ENCODE measurements at places on chromosomes 3 and 15.
A peak's percentile ranks its signal among the peaks of the same experiment; 100 is the strongest.

DNA sequence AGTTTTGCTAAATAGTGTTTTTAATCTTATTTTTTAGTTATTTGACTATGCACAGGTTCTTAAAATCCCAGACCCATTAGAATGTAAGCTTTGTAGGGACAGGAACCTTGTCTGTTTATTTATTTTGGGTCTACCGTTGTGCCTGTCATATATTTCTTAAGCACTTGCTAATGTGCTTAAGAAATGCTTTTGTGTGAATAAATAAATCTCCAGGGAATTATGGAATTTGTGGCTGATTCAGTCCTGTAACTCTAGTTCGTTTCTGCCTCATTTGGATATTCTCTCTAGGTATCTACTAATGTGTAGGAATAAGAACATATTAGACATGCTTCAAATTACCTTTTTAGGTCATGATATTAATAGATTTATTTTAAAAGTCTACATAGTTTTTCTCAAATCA, 161.6 kb downstream of the LPP start:
- DNase-seq = no peak

- DNase-seq = no peak
These were observed 140.7 kb downstream of the BCHE start for GRCh38 chr3:165696496-165696895.

- no peak for DNase-seq
These were observed 2.3 kb upstream of the IDH2 start for GRCh38 chr15:90104551-90104950.

GRCh38 chr3:130939753-130940152, 45.9 kb downstream of the ATP2C1 start:
- DNase-seq = no peak

- no peak for DNase-seq
These were observed 9.3 kb upstream of the RFTN1 start for GRCh38 chr3:16522834-16523233.

- no peak for DNase-seq
These were observed 200.5 kb downstream of the GOLGA6L6 start for GRCh38 chr15:20340931-20341661.

- peak; percentile 88 for DNase-seq
These were observed 122.4 kb downstream of the THSD4 start for GRCh38 chr15:71237456-71238188.

GRCh38 chr3:177199206-177199760, 2.0 kb upstream of the TBL1XR1 start:
- no peak for DNase-seq

- DNase-seq = no peak
These were observed 225.6 kb downstream of the TIGIT start for GRCh38 chr3:114519415-114519814.

DNA sequence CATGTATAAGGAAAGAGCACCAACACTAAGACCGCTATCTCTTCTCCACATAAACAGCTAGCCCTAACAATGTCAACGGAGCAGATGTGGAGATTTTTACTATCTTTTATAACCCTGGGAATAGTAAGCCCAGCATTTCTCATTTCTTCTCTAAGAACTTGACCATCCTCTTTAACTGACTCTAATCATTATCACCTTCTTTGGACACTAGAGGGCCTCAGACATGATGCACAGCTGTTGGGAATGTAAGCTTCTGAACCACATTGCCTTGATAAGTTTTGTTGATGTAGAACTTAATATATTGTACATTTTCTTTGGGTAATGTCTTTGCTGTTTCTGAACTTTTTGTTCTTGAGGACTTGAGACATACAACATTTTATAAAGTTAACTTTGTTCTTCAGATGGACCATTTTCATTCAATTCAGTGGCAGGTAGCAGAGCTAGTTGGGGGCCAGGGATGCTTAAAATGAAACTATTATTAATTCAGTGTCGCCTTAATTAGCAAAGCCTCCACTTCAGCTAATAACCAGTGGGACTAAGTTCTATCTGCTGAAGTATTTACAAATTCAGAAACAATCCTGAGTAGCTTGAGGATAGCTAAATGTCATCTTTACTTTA, 9.6 kb upstream of the TAGLN3 start:
- peak; percentile 49 for DNase-seq

DNA sequence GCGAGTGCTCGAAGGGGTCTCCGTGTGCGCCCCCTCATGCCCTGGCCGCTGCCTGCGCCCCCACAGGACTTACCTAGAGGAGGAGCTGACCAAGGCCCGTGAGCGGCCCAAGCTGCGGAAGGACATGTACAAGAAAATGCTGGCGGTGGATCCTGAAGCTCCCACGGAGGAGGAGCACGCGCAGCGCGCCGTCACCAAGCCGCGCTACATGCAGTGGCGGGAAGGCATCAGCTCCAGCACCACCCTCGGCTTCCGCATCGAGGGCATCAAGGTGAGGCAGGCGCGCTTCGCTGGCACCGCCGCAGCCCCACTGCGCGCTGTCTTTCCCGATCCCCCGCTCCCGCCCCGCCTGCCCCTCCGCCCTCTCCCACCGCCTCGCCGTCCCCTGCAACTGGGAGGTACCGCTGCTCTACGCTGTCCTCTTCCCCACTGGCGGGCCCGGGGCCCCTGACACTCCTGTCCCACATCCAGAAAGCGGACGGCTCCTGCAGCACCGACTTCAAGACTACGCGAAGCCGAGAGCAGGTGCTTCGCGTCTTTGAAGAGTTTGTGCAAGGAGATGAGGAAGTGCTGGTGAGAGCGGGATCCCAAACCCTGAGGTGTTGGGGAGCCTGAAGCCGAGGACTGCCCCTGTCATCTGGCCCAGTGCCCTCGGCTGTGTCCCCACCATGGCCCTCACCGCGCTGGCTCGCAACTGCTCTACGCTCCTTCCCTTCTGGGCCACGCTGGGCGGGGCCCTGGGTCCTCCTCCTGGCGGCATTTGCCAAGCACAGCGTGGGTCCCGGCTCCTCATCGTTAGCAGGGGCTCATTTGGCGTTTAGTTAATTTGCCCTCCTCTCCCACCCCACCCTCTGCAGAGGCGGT, 8.5 kb downstream of the ITPKA start:
- DNase-seq = no peak

- DNase-seq = no peak
These were observed 241.9 kb downstream of the XXYLT1 start for GRCh38 chr3:195028877-195029606.

GRCh38 chr3:23961066-23961465, 16.0 kb downstream of the NR1D2 start:
- no peak for DNase-seq

- no peak for DNase-seq
These were observed 22.9 kb downstream of the SECISBP2L start for GRCh38 chr15:49023354-49023753.

GRCh38 chr15:68934341-68934740, 4.0 kb downstream of the SPESP1 start:
- no peak for DNase-seq

GRCh38 chr3:53673722-53674350, 172.4 kb downstream of the CHDH start:
- DNase-seq = no peak

DNA sequence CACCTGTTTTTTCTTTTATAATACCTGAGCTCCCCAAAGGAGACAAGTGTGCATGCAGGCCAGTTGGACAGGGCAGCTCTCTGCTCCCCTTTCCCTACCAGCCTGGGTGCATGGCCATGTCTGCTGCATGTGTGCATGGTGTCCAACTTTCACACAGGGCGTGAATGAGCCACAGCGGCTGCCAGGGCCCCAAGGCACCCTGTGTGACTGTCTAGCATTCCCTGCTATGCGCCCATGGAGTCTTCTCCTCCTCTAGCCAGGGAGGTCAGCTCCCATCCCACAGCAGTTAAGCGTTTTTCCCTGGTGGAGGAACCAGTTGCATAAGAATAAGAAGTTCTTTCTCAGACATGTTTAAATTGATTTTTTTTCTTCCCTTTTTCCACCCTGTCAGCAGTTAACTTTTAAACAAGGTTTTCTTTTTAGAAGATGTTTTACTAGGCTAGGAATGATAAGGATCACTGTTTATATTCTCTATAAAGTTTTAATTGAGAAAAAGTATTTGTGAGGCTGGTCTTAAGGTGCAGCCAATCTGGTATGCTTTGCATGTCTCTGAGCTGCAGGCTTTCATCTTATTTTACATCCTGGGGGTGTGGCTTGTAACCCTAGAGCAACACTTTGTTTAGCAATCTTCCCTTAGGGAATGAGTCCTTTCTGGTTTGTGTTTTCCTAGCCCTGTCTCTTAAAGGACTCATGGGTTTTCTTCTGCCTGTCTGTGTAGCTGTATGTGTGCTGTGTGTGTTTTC, 20.5 kb upstream of the OR5H1 start:
- no peak for DNase-seq

DNA sequence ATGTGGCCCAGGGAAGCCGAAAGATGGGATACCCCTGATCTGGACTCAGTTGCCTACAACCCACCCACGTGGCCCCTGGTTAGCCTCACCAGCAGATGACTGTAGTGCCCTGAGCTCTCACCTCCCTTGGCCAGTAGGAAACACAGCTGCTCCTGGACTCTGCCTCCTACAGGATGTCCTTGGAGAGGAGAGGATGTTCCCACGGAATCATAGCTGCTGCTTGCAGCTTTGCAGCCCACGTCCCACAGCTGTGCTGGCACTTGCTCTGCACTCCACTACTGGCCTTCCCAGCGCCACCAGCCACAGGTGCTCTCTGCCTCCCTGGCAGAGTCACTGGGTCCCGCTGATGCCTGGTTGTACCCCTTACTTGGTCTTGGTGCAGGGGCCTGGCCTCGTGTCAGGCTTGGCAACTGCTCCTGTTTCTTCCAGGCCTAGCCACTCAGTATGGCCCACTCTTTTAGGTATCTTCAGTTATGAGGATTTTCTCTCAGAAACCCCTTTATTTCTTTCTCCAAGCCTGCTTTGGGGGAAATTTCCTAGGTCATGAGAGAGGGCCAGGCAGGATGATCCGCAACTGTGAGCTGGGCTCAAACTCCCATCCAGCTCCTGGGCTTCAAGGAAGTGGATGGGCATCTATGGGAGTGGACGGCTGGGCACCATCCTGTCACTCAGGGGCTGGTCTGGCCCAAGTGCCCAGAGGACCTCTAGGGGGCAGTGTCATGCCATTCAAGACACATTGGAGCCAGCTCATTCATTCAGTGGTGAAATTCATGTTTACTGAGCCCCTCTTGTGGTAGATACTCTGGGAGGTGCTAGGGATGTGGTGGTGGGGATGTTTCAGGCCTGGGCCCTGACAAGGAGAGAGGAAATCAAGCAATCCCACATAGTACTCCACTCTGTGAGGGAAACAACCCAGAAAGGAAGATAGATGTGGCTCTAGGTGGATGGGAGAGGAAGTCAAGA, 16.2 kb upstream of the VILL start:
- no peak for DNase-seq

GRCh38 chr3:147406028-147406931, at the start of gene ZIC4:
ZIC4 (minus strand) TSS chr3:147406543; CDS start chr3:147402797, 3,746 bp downstream.
- no peak for DNase-seq

GRCh38 chr15:28002136-28002861, 96.8 kb downstream of the OCA2 start:
- no peak for DNase-seq

GRCh38 chr3:5874931-5875341, 687.4 kb downstream of the EDEM1 start:
- no peak for DNase-seq

GRCh38 chr3:24291646-24292045, 203.0 kb downstream of the THRB start:
- DNase-seq = no peak

- DNase-seq = no peak
These were observed 83.9 kb upstream of the STT3B start for GRCh38 chr3:31448882-31449243.

DNA sequence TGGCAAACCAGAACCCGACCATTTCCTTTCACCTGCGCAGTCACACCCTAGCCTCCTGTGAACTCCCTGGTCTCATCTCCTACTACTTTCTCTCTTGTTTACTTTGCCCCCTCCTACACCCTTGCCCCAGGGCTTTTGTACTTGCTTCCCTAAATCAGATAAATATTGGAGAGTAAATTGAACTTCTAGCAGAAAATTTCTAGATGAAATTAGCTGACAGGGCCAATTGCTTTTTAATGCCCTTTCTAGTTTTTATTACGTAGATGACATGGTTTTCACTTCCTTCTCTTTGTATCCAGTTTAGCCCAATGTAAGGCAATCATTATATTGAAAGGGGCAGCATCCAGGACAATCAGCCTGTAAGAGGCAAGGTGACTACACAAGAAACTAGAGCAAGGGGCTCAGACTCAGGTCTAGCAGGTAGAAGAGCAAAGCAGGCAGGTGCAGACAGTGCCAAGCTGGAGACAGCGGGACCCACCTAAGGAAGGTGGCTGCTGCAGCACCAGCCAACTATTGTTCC, 56.2 kb upstream of the TOPAZ1 start:
- DNase-seq = no peak

DNA sequence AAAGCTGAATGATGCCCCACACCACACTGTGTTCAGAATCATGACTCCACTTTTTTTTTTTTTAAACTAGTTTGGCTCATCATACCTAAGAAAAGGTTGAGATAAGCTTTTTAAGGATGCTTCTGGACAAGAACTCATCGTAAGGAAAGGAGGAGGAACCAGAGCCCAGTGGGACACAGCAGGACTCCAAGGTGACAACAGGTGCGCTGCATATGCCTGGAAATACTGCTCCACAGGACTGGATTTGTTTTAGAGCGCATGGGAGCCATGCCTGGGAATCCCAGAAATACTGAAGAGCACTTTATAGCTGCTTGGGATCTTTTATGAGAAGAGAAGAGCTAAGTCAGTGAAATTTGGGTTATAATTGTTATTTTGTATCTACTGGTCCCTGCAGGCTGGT, 93.4 kb downstream of the NEDD4 start:
- DNase-seq = no peak

DNA sequence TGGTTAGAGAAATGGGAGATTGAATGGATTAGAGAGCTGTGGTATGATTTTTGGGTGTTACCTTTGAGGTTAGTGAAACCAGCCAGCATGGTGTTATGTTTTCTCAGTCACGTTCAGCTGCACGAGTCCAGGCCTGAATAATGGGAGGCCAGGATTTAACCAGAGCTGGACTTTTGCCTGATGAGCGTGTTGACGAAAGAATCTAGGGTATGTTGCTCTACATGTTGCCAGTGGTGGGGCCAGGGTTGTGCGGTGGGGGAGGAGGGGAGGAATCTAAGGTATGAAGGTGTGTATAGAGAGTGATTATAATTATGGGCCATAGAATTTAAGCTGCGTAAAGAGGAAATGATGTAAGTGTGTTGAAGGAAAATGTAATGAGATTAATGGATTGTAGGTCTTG, 22.8 kb downstream of the MINDY2 start:
- no peak for DNase-seq

DNA sequence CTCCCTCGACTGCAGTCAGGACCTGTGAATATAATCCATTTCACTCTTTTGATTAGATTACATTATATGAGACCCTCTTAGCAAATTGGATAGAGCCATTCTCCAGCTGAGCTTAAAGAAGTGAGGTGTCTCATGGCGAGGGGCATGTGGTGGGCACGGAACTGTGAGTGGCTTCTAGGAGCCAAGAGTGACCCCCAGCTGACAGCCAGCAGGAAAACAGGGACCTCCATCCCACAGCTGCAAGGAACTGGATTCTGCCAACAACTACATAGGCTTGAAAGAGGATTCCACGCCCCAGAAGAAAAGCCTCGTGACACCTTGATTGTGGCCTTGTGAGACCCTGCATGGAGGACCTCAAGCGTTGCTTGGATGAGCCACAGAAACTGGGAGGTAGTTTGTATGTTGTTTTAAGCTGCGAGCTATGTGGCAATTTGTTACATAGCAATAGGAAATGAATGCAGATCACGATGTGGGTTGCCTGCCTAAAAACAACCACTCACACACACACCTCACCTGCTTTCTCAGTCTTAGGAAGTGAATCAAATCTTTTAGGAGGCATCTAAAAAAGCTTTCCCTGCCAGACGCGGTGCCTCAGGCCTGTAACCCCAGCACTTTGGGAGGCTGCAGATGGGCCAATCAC, 84.2 kb upstream of the BHLHE40 start:
- DNase-seq = no peak

GRCh38 chr3:126351771-126352475, 5.3 kb downstream of the KLF15 start:
- DNase-seq = no peak

Data from AG04449 (cell line).